ENCODE measurements at places on chromosomes 4 and X. TPM values are rescaled to one million over a fixed set of nuclear protein-coding genes. Genes with fewer than 3 reads are reported as not detected.

GRCh38 chr4:145538596-145538995 is 56.9 kb downstream of the SMAD1 start:
- DNase-seq, result no peak

DNA sequence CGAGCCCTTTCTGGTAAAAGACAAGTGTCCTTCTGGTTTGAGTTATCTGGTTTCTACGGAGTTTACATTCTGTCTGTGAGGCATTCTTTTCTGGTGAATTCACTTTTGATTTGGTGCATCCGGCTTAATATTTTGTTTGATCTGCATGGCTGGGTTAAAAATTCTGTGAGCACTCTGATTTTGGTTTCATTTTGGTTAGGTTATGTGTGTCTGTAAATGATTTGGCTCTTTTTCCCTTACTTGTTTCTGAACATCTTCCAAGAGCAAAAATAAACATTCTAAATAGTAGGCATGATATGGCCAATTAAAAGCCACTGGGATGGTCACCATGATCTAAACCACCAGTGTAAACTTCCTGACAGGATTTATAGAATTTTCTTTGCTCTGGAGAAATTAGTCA is 85.7 kb upstream of the PTPN13 start:
- DNase-seq, result no peak

DNA sequence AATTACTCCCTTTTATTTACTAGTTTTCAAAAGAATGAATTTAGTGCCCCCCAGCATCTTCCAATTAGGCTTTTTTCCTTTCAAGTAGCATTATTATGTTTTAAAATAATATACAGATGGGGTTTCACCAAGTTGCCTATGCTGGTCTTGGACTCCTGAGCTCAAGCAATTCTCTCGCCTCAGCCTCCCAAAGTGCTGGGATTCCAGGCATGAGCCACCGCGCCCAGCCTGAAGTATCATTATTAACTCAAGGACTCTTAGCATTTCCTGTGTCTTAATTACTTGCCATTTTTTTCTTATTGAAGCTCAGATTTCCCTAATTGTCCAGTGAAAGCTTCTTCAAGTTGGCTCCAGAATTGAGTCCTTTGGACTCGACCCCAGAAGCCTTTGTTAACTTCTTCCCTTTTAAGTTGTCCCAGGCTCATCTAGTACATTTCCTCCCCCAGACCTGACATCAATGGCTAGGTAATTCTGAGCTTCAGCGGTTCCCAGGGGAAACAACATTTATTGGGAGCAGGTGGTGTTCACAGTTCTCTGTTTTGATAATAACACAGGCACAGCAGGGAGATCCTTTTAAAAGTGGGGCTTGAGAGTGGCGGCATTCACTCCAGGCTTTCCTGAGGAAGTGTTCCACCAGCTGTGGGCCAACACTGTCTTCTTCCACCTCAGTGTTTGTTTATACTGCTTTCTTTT is 10.0 kb downstream of the SAT1 start:
- DNase-seq, result no peak

- no peak for DNase-seq
Measured at GRCh38 chr4:182921608-182922007, 4.4 kb upstream of the DCTD start.

GRCh38 chr4:4875147-4875546 is 15.7 kb downstream of the MSX1 start:
- DNase-seq, result no peak

Gene NAAA
- 20.1 TPM for total RNA-seq

Gene SULT1E1
- total RNA-seq, result 267 TPM

Gene NWD2
- not detected for total RNA-seq

DNA sequence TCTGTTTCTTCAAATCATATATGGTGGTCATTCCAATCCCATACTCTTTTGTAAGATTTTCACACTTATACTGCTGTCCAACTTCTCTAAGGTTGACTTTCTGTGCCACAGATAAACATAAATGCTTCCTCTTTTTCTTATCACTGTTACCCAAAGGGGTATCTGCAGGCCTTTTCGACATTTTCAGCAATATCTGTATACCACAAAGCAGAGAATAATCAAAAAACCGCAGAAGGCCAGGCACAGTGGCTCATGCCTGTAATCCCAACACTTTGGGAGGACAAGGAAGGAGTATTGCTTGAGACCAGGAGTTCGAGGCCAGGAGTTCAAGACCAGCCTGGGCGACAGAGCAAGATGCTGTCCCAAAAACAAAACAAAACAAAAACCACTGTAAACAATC is 3.1 kb upstream of the RFC1 start:
- no peak for DNase-seq

DNA sequence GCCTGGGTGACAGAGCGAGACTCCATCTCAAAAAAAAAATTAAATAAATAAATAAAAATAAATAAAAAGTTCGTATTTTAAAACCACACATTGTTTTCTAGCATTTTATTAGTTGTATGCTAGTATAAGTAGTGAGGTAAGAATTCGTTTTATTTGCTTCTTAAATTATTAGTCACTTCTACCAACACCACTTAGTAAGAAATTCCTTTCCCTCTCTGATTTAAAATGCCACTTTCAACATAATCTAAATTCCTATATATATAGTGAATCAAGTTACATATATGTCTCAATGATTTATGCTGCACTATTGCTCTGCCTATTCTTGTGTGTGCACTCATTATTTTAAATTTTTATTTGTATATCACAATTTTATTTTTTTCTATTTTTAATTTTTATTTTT is 72.1 kb downstream of the MAGEC1 start:
- no peak for DNase-seq

Gene ARR3
- not detected for total RNA-seq
